HFFc6 (cell line): ENCODE measurements at places on chromosomes 4 and X.
A peak's percentile ranks its signal among the peaks of the same experiment; 100 is the strongest.

GRCh38 chr4:34720571-34720970, 1523.7 kb downstream of the ARAP2 start:
- peak; percentile 8 for DNase-seq

GRCh38 chrX:20500949-20501348, 234.2 kb upstream of the RPS6KA3 start:
- DNase-seq: no peak

- no peak for DNase-seq
These were observed 6.1 kb downstream of the XPNPEP2 start for GRCh38 chrX:129744861-129745321.

DNA sequence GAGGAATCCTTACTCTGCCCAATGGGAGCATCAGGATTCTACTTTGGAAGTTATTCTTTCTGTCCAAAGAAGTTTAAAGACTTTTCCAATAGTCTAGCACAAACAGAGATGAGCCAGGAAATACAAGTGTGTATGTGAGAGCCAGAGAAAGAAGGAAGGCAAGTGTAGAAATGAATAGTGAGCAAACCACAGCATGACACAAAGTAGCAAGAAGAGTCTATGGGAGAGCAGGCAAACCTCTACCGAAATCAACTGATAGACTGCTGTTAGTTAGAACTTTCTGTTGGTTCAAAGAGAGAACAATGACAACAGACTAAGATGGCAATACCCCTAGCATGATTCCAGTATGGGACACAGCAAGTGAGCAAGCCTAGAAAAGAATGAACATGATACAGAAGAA, 16.1 kb upstream of the GPR34 start:
- no peak for DNase-seq

DNA sequence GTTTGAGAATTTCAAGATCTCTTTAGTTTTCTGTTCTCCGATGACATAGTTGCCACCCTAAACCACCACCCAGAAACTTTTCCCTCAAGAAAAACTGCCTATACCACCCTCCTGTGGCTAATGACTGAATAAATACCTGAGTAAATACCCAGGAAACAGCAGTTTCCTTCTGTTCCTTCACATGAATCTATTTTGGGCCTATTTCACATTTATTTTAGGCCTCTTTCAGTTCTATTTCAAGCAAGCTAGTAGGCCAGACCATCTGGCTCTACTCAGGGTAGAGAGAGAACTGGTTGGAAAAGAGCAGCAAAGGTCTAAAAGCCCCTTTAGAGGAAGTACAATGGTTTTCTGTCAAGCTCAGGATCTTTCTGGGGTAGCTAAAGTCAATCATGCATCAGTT, 23.4 kb downstream of the ARHGEF9 start:
- no peak for DNase-seq

DNA sequence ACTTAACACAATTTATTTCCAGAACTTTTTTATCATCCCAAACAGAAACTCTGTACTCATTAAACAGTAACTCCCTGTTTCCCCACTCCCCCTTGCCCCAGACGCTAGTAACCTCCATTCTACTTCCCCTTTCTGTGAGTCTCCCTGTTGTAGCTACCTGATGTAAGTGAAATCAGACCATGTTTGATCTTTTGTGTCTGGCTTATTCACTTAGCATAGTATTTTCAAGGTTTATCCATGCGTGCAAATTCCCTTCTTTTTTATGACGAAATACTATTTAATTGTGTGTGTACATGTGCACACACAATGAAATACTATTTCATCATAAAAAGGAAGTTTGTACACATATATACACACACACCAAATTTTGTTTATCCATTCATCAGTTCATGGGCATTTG, 5.2 kb downstream of the PKD2 start:
- no peak for DNase-seq

- peak; percentile 55 for DNase-seq
These were observed 691 bp upstream of the IGFBP7 start for GRCh38 chr4:57110640-57111511.

- DNase-seq: no peak
These were observed 1071.2 kb upstream of the LCORL start for GRCh38 chr4:19092797-19093196.

DNA sequence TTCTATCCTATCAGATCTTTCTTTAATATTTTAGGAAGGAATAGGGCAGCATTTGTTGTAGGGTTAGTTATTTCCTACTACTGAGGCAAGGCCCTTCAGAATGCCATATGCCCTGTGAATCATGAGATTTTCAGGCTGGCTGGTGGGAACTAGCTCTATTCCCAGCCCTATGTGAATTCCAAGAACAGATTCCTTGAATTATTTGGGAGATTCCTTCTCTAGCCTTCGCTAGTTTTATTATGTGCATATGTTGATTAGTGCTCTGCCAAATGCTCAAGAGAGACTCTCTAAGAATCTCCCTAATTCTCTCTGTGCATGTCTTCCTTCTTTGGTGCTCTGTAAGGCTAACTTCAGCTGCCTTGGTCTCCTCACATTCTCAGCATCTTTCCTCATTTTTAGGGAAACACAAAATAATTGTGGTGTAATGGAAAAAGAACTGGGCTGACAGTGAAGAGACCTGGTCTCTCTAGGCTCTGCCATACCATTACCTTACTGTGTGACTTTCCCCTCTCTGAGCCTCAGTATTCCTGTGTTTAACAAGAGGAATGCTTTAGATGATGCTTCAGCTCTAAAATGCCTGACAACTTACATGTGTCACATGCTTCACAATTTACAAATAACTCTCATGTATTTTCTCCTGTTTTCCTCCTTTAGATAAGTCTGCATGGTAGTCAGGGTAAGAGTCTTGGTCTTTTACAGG, 79.7 kb downstream of the VMA21 start:
- DNase-seq: no peak

DNA sequence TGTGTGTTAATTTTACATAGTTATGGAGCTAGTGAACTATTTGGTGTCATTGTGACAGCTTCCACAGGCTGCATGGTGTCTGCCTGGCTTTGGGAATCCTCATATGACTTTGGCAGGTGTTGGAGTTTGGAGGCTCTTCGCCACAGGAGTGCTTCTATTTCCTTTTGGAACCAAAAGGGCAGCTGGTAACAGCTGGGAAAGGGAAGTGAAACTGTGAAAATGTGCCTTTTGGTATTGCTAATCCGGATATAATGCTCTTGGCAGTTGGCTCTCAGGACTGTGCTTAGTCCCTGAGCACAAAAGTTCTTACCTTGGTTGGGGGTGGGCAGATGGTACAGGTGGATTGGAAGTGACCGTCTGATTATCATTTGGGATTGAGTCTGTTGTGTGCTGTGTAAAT, 18.1 kb downstream of the OFD1 start:
- no peak for DNase-seq
